Transverse colon (tissue), 4 donors: ENCODE measurements at places on chromosomes 4 and X. TPM values are rescaled to one million over a fixed set of nuclear protein-coding genes. Genes with fewer than 3 reads are reported as not detected.

- H3K27me3 ChIP-seq = no peaks in the 10 kb centered on the region
- H3K36me3 ChIP-seq = no peaks in the 10 kb centered on the region
- no peak overlapping the region for H3K4me3 ChIP-seq
- no peaks in the 10 kb centered on the region for H3K4me1 ChIP-seq
- H3K27ac ChIP-seq = no peak overlapping the region
Observed at GRCh38 chrX:130020661-130021324, 38.4 kb downstream of the BCORL1 start.

The WNK3 gene
- 0.80 TPM for total RNA-seq

The SSX2B gene
- not detected for total RNA-seq

GRCh38 chrX:17566740-17567139 lies 170.6 kb upstream of the SCML1 start:
- no peak for DNase-seq
- H3K36me3 ChIP-seq = no peaks in the 10 kb centered on the region
- H3K4me1 ChIP-seq = no peaks in the 10 kb centered on the region
- H3K4me3 ChIP-seq = no peak overlapping the region

GRCh38 chrX:154320406-154320805 lies 24.8 kb downstream of the TKTL1 start:
- H3K36me3 ChIP-seq = no peaks in the 10 kb centered on the region
- no peak overlapping the region for H3K27ac ChIP-seq
- DNase-seq = no peak
- H3K4me3 ChIP-seq = no peak overlapping the region
- no peaks in the 10 kb centered on the region for H3K4me1 ChIP-seq
- H3K27me3 ChIP-seq = no peaks in the 10 kb centered on the region

DNA sequence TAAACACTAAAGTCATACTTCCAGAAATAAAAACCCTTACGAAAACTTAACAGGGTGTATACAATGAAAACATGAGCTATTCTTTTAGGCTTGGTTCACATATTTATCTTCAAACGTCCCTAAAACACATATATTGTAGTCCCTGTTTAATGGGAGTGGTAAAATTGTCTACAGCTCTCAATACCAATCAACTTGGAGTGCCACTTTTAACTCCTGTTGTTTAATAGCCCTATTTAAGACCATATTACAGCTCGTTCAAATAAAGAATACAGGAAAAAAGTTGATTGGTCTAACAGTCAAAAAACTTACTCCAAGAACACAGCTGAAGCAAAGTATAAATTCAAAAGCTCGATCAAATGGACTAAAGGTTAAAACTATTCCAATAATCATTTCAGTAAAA lies 3.9 kb downstream of the UBE2D3 start:
- peaks cover 63% of the 10 kb centered on the region for H3K4me1 ChIP-seq
- peak overlapping the region; percentile 100 for H3K27ac ChIP-seq

DNA sequence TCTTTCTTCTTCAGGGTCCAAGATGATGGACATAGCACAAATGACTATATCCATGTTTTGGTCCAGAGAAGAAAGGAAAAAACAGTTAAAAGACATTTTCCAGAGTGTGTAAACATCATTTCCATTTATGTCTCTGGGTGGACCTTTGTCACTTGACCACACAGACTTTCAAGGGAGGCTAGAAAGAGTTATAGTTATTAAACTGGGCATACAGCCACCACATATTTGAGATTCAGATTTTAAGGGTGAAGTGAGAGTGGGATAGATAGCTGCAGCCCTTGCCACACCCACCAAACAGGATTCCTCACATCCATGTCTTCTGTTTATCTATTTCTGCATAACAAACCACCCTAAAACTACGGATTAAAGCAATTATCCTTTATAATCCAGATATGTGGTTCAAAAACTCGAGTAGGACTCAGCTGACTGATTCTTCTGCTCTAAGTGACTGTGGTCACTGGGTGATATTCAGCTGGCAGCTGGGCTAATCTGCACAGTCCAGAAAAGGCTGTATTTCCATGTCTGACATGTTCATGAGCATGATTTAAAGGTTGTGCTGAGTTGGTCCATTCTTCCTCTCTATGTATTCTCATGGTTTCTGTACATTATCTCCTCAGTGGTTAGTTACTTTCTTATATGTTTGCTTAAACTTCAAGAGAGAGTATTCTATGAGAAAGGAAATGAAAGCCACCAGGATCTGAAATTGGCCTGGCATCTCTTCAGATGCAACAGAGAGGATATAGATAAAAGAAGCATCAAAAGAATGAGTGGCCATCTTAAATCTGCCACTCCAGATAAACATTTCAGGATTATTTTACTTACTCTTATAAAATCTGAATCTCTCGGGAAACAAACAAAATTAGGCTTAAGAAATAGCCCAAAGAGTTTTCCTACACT lies 459.8 kb upstream of the CTSO start:
- no peaks in the 10 kb centered on the region for H3K27me3 ChIP-seq

DNA sequence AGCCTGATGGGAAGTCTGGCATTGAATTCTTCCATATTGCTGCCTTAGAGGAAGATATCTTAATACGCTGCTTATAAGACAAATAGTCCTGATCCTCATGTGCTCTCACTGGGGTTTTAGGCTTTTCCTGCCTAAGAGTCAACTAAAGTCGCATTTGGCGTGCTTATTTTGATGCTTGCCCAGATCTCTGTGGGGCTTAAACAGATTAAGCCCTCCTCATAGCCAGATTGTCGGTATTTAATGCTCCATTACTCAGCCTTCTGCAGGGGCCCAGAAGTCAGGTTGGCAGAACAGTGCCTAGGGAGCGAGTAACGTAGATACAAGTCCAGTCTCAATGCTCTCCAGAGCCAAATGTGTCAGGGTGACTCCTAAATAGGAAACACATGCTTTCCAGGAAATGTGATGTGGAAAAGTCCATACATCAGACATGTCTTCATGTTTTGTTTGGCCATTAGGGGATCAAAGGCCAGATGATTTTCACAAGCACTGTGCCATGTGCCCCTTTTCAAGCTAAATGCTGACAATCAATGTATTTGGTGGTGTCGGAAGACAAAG lies 262.8 kb downstream of the PRDM5 start:
- no peaks in the 10 kb centered on the region for H3K4me1 ChIP-seq
- H3K27ac ChIP-seq = no peak overlapping the region
- DNase-seq = no peak
- H3K36me3 ChIP-seq = no peaks in the 10 kb centered on the region
- H3K4me3 ChIP-seq = no peak overlapping the region
- no peaks in the 10 kb centered on the region for H3K27me3 ChIP-seq

The SAGE1 gene
- total RNA-seq = not detected

- no peak overlapping the region for H3K4me3 ChIP-seq
- H3K36me3 ChIP-seq = no peaks in the 10 kb centered on the region
- no peaks in the 10 kb centered on the region for H3K4me1 ChIP-seq
- H3K27me3 ChIP-seq = no peaks in the 10 kb centered on the region
- no peak for DNase-seq
Observed at GRCh38 chrX:51158231-51158630, 174.4 kb upstream of the NUDT10 start.

- H3K4me3 ChIP-seq = no peak overlapping the region
- DNase-seq = no peak
- no peaks in the 10 kb centered on the region for H3K27me3 ChIP-seq
- H3K36me3 ChIP-seq = no peaks in the 10 kb centered on the region
- peaks cover 8% of the 10 kb centered on the region for H3K4me1 ChIP-seq
Observed at GRCh38 chrX:119501511-119502148, 33.4 kb downstream of the SLC25A5 start.

- no peak for DNase-seq
- H3K4me1 ChIP-seq = no peaks in the 10 kb centered on the region
- H3K36me3 ChIP-seq = no peaks in the 10 kb centered on the region
- peaks cover 4% of the 10 kb centered on the region for H3K27me3 ChIP-seq
- H3K4me3 ChIP-seq = no peak overlapping the region
Observed at GRCh38 chr4:48012824-48013223, 3.7 kb downstream of the CNGA1 start.

DNA sequence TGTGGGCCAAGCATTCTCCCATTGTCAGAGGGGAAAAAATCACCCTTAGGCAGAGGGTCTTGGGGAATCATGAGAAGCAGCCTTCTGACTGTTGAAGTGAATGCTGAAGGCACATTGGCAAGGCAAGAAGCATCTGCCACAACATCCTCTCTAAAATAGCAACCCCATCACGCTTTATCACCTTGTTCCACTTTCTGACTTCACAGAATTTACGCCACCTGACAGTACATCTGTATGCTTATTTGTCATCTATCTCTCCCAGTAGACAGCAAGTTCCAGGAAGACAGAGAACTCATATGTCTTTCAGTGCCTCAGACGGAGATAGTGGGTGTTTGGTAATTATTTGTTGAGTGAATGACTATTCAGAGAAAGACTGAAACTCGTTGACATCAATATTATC lies 68.4 kb upstream of the SCML1 start:
- no peaks in the 10 kb centered on the region for H3K36me3 ChIP-seq
- H3K27me3 ChIP-seq = no peaks in the 10 kb centered on the region
- no peak overlapping the region for H3K4me3 ChIP-seq
- H3K27ac ChIP-seq = no peak overlapping the region

GRCh38 chr4:112060212-112060611 lies 85.0 kb upstream of the FAM241A start:
- H3K36me3 ChIP-seq = no peaks in the 10 kb centered on the region
- no peaks in the 10 kb centered on the region for H3K27me3 ChIP-seq
- no peaks in the 10 kb centered on the region for H3K4me1 ChIP-seq
- no peak overlapping the region for H3K27ac ChIP-seq
- no peak for DNase-seq

The NXF2B gene
- total RNA-seq = not detected

DNA sequence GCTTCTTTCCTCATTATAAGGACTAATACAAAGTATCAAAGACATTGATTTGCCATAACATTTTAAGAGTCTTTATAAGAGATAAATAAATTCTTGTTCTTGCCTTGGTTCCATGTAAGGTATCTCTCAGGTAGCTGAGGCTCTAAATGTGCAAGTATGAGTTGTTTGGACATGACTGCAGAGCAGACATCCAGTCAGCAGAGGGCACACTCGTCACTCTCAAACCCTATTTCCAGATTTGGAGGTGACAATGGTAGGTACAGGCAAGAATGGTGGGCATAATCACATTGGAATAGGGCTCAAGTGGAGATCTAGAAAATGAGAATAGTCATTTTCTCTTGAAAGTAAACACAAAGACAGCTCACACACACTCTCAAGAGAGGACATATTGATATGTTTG lies 133.3 kb upstream of the ZIC3 start:
- no peak overlapping the region for H3K4me3 ChIP-seq
- H3K36me3 ChIP-seq = no peaks in the 10 kb centered on the region
- H3K27me3 ChIP-seq = peaks cover 24% of the 10 kb centered on the region
- H3K4me1 ChIP-seq = no peaks in the 10 kb centered on the region
- no peak overlapping the region for H3K27ac ChIP-seq
- DNase-seq = no peak

DNA sequence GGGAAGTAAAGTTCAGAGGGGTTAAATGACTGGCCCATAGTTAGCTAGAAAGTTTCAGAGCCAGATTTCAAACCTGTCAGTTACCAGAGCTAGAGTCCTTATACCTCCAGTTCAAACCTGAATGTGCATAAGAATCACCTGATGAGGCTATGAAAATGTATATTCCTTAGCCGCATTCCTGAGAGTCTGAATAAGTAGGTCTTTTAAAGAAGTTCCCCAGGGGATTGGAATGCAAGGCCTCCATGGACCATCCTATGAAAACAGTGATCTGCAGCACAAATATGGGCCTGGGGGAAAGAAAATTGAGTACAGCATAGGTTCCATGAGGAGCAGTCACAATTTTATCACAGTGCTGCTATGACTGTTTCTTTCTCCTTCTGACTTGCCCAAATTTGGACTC lies 263.9 kb upstream of the CXorf66 start:
- no peak overlapping the region for H3K4me3 ChIP-seq
- H3K27me3 ChIP-seq = no peaks in the 10 kb centered on the region
- no peak overlapping the region for H3K27ac ChIP-seq
- no peak for DNase-seq
- no peaks in the 10 kb centered on the region for H3K36me3 ChIP-seq
- no peaks in the 10 kb centered on the region for H3K4me1 ChIP-seq

DNA sequence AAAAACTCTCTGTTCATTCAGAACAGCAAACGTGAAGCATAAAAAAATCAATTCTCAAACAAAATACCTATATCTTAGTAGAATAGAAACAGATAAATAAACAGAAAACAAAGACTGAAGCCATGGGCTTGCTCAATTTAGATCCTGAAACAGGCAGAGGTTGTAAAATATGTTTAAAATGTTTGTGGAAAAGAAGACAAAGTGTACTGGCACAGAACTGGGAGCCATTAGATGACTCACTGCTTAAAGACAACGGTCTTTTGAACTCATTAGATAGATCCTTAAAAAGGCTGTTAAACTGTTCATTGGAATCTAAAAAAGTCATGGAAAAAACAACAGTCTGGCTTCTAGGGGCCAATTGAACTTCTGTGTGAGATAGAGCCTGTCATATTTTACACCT lies 247.0 kb upstream of the NDST4 start:
- H3K4me3 ChIP-seq = no peak overlapping the region
- H3K27ac ChIP-seq = no peak overlapping the region
- no peaks in the 10 kb centered on the region for H3K36me3 ChIP-seq
- no peaks in the 10 kb centered on the region for H3K4me1 ChIP-seq
- no peak for DNase-seq

The MUC7 gene
- not detected for total RNA-seq

DNA sequence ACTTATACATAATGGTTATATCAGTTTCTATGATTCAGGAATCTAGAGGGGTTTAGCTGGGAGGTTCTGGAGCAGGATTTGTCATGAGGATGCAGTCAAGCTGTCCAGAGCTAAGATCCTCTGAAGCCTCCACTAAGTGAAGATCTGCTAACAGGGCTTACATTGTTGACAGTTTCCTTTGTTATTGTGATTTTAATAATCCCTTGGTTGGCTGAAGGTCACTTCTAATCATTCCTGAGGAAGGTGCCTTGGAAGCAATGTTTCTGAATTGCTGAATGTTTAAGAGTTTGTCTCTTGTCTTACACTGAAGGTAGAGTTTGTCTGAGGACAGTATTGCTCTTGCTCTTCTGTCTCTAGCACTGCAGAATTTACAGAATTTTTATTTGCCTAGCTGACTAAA lies 41.3 kb downstream of the BANK1 start:
- H3K4me3 ChIP-seq = no peak overlapping the region
- no peak for DNase-seq
- H3K36me3 ChIP-seq = no peaks in the 10 kb centered on the region
- H3K27me3 ChIP-seq = no peaks in the 10 kb centered on the region

The OTC gene
- total RNA-seq = 1.4 TPM

DNA sequence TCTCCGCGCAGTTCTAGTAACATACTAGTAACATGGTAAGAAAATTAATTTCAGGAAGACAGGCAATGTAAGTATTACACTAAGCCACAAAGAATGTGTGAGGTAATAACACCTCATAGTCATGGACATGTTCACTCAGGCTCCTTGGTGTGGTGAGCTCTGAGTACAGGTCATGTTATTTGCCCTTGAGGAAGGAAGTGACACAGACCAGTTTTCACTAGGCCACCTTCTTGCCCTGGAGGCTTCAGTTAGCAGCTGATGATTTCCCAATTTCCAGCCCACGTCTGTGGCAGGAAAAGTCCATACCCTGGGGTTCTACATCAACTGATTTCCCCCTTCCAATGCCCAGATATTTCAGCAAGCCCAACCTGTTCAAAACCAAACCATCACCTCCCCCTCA lies 6.7 kb downstream of the APOO start:
- no peak overlapping the region for H3K4me3 ChIP-seq
- H3K36me3 ChIP-seq = no peaks in the 10 kb centered on the region
- DNase-seq = no peak
- H3K4me1 ChIP-seq = peaks cover 7% of the 10 kb centered on the region

The ODAPH gene
- total RNA-seq = not detected

- H3K27ac ChIP-seq = no peak overlapping the region
- no peaks in the 10 kb centered on the region for H3K36me3 ChIP-seq
- no peak for DNase-seq
- H3K4me1 ChIP-seq = no peaks in the 10 kb centered on the region
- H3K4me3 ChIP-seq = no peak overlapping the region
Observed at GRCh38 chr4:8171984-8172924, 13.6 kb upstream of the ABLIM2 start.

The PPP2R2C gene
- 3.0 TPM for total RNA-seq

The VGLL1 gene
- total RNA-seq = not detected

The USP27X gene
- 2.6 TPM for total RNA-seq

The HOPX gene
- total RNA-seq = 27.5 TPM
